ENCODE measurements at places on chromosomes 11 and 22. TPM values are rescaled to one million over a fixed set of nuclear protein-coding genes. Genes with fewer than 3 reads are reported as not detected.

The AP2A2 gene
- 40.0 TPM for total RNA-seq

The MFRP gene
- not detected for total RNA-seq

The DDX6 gene
- total RNA-seq, result 462 TPM

The PTPN5 gene
- not detected for total RNA-seq

The SBF2 gene
- 35.1 TPM for total RNA-seq
